GM12864 (cell line): ENCODE measurements at places on chromosomes 1 and 21.

- DNase-seq = no peak
Measured at GRCh38 chr1:85577419-85578320, 2.9 kb upstream of the CCN1 start.

- DNase-seq = no peak
Measured at GRCh38 chr1:63920154-63921117, 146.6 kb downstream of the ROR1 start.

- DNase-seq = no peak
Measured at GRCh38 chr1:224762046-224762445, 145.9 kb downstream of the CNIH3 start.

DNA sequence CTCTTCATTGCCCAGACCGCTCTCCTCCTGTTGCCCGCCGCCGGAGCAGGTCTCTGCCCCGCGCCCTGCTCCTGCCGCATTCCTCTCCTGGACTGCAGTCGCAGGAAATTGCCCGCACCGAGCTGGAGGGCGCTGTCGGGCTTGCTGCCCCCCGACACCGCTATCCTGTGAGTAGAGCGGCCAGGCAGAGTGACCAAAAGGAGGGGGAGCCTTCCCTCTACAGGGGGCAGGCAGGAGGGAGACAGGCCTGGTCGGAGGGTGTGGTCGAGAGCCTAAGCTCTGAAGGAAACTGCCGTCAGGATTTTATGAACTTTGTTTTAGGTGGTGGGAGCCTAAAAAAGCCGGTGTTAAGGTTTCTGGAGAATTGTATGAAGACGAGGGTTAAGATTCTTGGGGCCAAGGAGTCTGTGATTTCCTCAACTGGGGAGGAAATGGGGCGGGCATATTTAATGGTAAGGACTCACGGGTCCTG, 517 bp downstream of the LRIG2 start:
- DNase-seq = no peak

DNA sequence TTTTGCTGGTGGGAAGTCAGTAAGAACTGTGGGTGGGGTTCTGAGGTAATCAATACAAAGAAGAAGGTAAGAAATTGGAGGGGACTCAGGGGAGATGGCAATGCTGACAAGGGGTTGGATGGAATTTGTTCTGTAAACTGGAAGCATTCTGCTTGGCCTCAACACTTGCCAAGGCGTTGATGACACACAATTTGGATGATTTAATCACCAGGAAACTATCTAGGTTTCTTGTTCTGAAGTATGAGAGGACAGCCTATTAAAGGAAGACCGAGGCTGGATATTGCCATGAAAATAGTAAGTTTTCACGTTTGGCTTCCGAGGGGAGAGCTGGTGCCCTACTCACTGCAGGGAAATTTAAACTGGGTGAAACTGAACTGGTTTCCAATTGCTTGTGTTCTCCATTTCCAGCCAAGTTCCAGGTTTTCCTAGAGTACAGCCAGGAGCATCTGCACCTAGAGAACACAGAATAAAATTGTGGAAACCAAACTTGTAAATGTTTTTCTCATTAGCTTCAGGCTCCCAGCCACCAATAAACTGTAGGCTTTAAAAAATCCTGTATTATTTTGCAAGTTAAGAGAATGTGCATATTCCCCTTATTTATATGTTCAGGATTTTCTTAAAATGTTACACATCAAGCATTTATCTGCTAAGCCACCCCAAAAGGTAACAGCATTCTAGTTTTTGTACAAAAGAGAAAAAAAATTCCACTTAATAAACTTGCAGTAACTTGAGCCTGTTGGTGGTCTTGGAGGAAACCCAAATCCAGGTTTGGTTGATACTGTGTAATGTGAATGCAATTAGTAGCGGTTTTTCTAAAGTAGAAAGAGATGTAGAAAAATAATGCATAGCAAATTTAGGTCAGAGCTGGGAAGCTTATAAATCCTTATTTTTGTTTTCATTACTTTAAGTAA, 53.8 kb downstream of the ROR1 start:
- no peak for DNase-seq

- no peak for DNase-seq
Measured at GRCh38 chr1:15283526-15283925, 36.5 kb downstream of the FHAD1 start.

GRCh38 chr1:198798923-198799386, 160.1 kb downstream of the PTPRC start:
- no peak for DNase-seq

- no peak for DNase-seq
Measured at GRCh38 chr1:15220825-15221431, 26.1 kb upstream of the FHAD1 start.
